ENCODE measurements at places on chromosomes 12 and 14. TPM values are rescaled to one million over a fixed set of nuclear protein-coding genes. Genes with fewer than 3 reads are reported as not detected.

The LHX5 gene
- total RNA-seq = 0.41 TPM

The TGM1 gene
- 5.8 TPM for total RNA-seq

The YEATS4 gene
- 31.3 TPM for total RNA-seq

The TRMT5 gene
- 15.0 TPM for total RNA-seq

The CCND2 gene
- 463 TPM for total RNA-seq

The KRT73 gene
- not detected for total RNA-seq

The DLGAP5 gene
- 32.9 TPM for total RNA-seq

The PLCZ1 gene
- not detected for total RNA-seq

The COX8C gene
- not detected for total RNA-seq

The KRT75 gene
- not detected for total RNA-seq

The RASSF9 gene
- 4.0 TPM for total RNA-seq

The KLHL33 gene
- 0.04 TPM for total RNA-seq

The AMN gene
- total RNA-seq = 3.0 TPM

Data from progenitor cell of endocrine pancreas (in vitro differentiated cells).